ENCODE measurements at places on chromosomes 12 and 14. TPM values are rescaled to one million over a fixed set of nuclear protein-coding genes. Genes with fewer than 3 reads are reported as not detected.

The NTF3 gene
- not detected for total RNA-seq

The GPR132 gene
- 46.8 TPM for total RNA-seq

The HOXC10 gene
- not detected for total RNA-seq

The RNASE9 gene
- total RNA-seq: not detected

The ZNF84 gene
- total RNA-seq: 52.7 TPM

The LRIG3 gene
- not detected for total RNA-seq

The ATG2B gene
- total RNA-seq: 43.4 TPM

The ATF1 gene
- 51.3 TPM for total RNA-seq

DNA sequence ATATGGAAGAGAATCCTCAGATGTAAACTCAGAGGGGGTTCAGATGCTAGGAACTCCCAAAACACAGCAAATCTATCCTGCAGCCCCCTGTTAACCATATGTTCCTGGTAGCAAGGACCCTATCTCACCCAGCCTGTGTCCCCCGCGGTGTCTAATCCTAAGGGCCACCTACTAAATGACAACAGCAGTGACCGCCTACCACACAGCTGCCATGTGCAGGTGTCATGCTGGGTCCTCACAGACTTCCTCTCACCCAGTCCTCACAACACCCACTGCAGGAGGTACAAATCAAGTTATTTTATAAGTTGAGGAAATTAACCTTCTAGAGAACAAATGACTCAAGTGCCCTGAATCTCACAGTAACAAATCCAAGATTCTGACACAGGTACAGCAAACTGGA lies 73.9 kb downstream of the ITPK1 start:
- H3K36me3 ChIP-seq: no peaks in the 10 kb centered on the region
- no peak for DNase-seq
- H3K27me3 ChIP-seq: no peaks in the 10 kb centered on the region
- H3K4me1 ChIP-seq: no peaks in the 10 kb centered on the region
- H3K27ac ChIP-seq: no peak overlapping the region

DNA sequence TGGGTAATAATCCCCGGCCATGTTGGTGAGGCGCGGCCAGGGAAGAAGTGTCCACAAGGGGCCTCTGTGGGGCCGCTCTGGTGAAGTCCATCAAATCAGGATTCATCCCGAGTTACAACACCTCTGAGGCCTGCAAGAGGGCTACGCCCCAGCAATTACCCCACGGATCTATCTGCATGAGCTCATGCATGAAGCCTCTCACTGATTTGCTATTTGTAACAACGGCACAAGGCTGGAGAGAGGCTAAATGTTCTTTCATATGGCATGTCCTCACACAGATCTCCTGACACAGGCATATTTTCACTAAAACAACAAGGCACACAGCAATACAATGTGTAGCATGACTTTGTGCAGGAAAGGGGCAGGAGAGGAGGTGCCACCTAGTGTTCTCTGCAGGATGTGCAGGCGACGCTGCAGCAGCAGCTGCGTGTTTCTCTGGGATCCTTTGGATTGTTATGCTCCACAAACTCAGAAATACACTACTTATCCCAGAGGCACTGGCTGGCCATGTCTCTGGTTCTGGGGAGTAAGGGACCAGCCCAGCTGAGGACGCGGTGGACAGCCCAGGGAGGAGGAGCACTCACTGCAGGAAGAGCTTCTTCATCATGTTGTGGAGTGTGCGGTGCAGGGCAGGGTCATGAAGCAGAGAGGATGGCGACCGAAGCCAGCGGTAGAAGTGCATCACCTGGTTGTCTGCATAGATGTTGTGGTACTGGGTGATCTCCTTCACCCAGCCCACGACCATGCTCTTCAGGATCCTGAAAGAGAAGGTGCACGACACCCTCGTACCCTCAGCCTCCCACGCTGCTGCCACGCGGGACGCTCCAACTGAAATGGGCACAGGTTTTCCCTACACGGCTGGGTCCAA lies 20.2 kb downstream of the P2RX2 start:
- no peak for DNase-seq
- no peaks in the 10 kb centered on the region for H3K4me1 ChIP-seq
- H3K36me3 ChIP-seq: peaks cover 94% of the 10 kb centered on the region
- H3K27ac ChIP-seq: no peak overlapping the region
- no peaks in the 10 kb centered on the region for H3K27me3 ChIP-seq
- no peak overlapping the region for H3K4me3 ChIP-seq

DNA sequence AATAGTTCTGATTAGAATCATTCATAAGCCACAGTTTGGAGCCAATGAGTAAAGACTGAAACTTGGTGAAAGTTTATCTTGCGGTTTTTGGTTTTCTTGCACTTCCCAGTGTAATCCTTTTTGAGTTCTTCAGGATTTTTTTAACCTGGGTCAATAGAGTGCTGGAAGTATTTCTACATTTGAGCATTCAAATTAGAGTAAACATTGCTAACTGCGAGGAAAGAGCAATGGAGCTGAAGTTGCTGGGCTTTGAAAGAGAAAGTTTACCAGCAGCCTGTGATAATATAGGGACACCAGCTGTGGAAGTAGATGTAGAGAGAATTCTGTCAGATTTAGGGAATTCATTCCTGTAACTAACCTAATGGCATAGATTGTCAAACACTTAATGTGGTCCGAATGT lies 30.3 kb downstream of the ANO6 start:
- no peaks in the 10 kb centered on the region for H3K27me3 ChIP-seq
- H3K4me3 ChIP-seq: no peak overlapping the region
- DNase-seq: no peak
- no peak overlapping the region for H3K27ac ChIP-seq

DNA sequence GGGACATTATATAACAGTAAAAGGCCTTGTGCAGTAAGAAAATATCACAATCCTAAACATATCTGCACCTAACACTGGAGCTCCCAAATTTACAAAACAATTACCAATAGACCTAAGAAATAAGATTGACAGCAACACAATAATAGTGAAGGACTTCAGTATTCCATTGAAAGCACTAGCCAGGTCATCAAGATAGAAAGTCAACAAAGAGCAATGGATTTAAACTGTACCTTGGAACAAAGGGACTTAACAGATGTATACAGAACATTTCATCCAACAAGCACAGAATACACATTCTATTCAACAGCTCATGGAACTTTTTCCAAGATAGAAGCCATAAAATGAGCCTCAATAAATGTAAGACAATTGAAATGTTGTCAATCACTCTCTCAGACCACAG lies 209.5 kb upstream of the ARHGAP5 start:
- no peak overlapping the region for H3K4me3 ChIP-seq
- DNase-seq: no peak
- no peaks in the 10 kb centered on the region for H3K36me3 ChIP-seq
- H3K27me3 ChIP-seq: no peaks in the 10 kb centered on the region
- no peak overlapping the region for H3K27ac ChIP-seq
- no peaks in the 10 kb centered on the region for H3K4me1 ChIP-seq

DNA sequence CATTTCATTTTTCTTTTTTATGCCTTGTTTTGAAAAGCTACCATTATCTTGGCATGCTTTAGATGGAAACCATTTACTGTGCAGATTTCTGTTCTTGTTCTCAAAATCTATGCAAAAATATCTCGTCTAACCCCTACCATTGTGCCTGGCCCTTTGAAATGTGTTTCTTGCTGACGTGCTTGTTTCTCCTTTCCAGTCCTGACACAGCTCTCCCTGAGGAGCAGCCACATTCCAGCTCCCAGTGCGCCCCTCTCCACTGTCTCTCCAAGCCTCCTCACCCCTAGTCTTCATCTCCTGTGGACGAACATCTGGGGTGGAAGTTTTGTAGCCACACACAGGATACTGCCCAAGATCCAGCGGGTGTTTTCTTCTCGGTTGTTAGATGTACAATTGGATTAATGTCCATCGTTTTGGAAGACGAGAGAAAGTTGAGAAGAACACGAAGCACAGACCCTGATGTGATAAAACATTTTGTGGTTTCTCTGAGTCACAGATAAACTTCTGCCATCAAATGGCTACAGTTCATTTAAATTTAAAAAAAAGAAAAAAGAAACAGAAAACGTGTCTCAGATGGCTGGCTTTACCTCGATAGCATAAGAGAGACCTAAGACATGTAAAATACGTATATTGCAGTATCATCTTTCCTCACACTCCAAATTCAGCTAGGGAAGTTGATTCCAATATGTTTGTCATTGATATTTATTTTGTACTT lies 21.9 kb upstream of the FGD4 start:
- DNase-seq: no peak
- H3K4me3 ChIP-seq: no peak overlapping the region
- no peaks in the 10 kb centered on the region for H3K4me1 ChIP-seq
- H3K27me3 ChIP-seq: no peaks in the 10 kb centered on the region
- H3K27ac ChIP-seq: no peak overlapping the region

GRCh38 chr12:70048521-70049250 lies 194.5 kb upstream of the CNOT2 start:
- no peak overlapping the region for H3K4me3 ChIP-seq
- no peak overlapping the region for H3K27ac ChIP-seq
- no peaks in the 10 kb centered on the region for H3K36me3 ChIP-seq
- H3K27me3 ChIP-seq: no peaks in the 10 kb centered on the region

DNA sequence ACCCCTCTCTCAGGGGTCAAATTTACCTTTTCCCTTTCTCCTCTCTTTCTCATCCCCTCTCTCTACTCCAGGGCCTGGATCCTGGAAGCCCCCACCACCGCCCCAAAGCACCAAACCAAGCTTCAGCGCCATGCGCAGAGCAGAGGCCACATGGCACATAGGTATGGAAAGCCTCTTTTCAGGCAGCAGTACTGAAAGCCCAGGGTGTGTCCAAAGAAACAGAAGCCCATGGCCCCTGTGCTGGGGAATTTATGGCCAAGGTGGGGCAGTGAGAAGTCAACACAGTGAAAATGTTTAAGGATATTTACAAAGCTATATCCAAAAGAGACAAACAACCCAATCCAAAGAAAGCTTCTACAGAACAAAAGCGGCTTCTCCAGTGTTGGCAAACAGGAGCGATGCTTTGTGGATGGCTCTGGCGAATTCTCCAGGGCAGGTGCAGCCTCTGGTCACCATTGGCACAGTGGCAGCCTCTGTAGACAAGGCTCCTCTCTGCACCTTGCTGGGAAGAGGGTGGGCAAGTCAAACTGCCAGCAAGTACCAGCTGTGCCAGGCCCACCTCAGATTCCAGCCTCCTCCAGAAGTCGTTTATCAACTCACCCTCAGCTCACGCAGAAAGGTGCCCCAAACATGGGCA lies 4.7 kb upstream of the CPNE6 start:
- H3K27ac ChIP-seq: no peak overlapping the region
- DNase-seq: no peak
- H3K27me3 ChIP-seq: no peaks in the 10 kb centered on the region

DNA sequence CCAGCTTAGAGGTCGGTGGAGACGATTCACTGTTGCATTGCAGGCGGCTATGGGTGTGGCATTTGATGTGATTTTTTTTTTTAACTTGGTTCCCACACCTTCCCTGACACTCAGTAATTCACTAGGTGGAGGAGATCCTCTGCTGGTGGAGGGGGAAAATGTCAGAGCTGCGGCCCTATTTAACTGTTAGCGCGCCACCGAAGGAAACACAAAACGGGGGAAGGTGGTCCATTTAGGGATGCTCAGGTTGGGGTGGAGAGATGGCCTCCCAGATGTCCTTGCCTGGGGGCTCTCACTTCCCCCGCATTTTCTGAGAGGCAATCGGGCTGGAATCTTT lies 4.3 kb upstream of the HOXC12 start:
- H3K4me3 ChIP-seq: no peak overlapping the region
- no peak for DNase-seq
- no peaks in the 10 kb centered on the region for H3K36me3 ChIP-seq
- peaks cover 23% of the 10 kb centered on the region for H3K27me3 ChIP-seq
- no peaks in the 10 kb centered on the region for H3K4me1 ChIP-seq
- no peak overlapping the region for H3K27ac ChIP-seq

GRCh38 chr12:114272071-114272470 lies 133.9 kb downstream of the TBX5 start:
- DNase-seq: no peak
- H3K4me3 ChIP-seq: no peak overlapping the region
- no peaks in the 10 kb centered on the region for H3K4me1 ChIP-seq
- no peaks in the 10 kb centered on the region for H3K36me3 ChIP-seq
- no peak overlapping the region for H3K27ac ChIP-seq

GRCh38 chr12:119594399-119594730 lies 791 bp downstream of the TMEM233 start:
- DNase-seq: no peak
- no peak overlapping the region for H3K4me3 ChIP-seq
- no peaks in the 10 kb centered on the region for H3K4me1 ChIP-seq
- H3K27me3 ChIP-seq: peaks cover 10% of the 10 kb centered on the region
- H3K27ac ChIP-seq: no peak overlapping the region
- H3K36me3 ChIP-seq: no peaks in the 10 kb centered on the region

GRCh38 chr14:101445278-101445677 lies 116.0 kb upstream of the DIO3 start:
- H3K27me3 ChIP-seq: peaks cover 20% of the 10 kb centered on the region
- H3K4me1 ChIP-seq: peaks cover 17% of the 10 kb centered on the region
- H3K36me3 ChIP-seq: no peaks in the 10 kb centered on the region
- DNase-seq: no peak
- H3K4me3 ChIP-seq: no peak overlapping the region
- no peak overlapping the region for H3K27ac ChIP-seq

DNA sequence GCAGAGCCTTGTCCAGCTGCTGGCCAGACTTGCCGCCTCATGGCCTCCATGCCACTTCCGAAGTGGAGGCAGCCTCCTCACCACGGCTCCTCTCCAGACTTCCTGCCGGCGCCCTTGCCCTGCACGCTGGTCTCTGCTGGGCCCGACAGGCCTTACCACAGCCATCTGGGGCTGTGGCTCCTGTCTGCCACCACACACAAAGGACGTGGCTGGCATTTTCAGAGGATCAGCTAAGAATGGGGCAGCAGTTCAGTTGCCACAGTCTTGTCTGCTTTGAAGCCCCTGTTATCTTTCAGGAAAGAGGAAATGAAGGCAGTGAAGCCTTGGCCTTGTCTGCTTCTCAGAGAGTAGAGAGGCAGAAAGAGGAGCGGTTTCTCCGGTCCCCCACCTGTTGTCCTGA lies 178.0 kb upstream of the FKBP4 start:
- H3K36me3 ChIP-seq: no peaks in the 10 kb centered on the region
- no peak for DNase-seq
- no peaks in the 10 kb centered on the region for H3K4me1 ChIP-seq
- no peaks in the 10 kb centered on the region for H3K27me3 ChIP-seq
- H3K27ac ChIP-seq: no peak overlapping the region
- no peak overlapping the region for H3K4me3 ChIP-seq

GRCh38 chr14:52852810-52853521 lies 61.6 kb upstream of the GNPNAT1 start:
- H3K27ac ChIP-seq: no peak overlapping the region
- no peak for DNase-seq
- no peaks in the 10 kb centered on the region for H3K27me3 ChIP-seq
- no peak overlapping the region for H3K4me3 ChIP-seq
- H3K36me3 ChIP-seq: no peaks in the 10 kb centered on the region

GRCh38 chr12:18304609-18305008 lies 43.3 kb downstream of the PIK3C2G start:
- H3K27me3 ChIP-seq: no peaks in the 10 kb centered on the region
- no peak overlapping the region for H3K4me3 ChIP-seq
- no peak overlapping the region for H3K27ac ChIP-seq
- H3K36me3 ChIP-seq: no peaks in the 10 kb centered on the region
